Activated T-helper 17 cell treated with anti-CD3 and anti-CD28 coated beads, Interleukin-2, amount 50 U/mL, for 72 hours (primary cell): ENCODE measurements at places on chromosomes 6 and 20.

DNA sequence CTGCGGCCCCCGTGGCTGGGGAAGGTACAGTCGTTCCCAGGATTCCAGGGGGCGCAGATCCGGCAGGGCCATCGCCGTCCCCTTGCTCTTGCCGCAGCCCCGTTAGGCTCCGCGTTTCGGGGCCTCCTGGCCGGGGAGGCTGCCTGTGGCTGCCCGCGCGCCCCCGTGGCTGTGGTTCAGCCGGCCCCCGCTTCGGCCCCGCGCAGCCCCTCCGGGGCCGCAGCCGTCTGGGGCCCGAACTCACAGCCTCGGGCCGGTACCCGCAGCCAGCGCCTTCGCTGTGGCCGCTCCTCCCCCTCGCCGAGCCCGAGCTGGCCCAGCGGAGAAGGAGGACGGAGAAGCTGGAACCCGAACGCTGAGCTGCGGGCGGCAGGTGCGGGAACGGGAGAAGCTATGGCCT, 1826.9 kb upstream of the DEFB115 start:
- ATAC-seq, result no peak

GRCh38 chr20:50226093-50226974, 35.7 kb downstream of the CEBPB start:
- peak; percentile 55 for ATAC-seq

DNA sequence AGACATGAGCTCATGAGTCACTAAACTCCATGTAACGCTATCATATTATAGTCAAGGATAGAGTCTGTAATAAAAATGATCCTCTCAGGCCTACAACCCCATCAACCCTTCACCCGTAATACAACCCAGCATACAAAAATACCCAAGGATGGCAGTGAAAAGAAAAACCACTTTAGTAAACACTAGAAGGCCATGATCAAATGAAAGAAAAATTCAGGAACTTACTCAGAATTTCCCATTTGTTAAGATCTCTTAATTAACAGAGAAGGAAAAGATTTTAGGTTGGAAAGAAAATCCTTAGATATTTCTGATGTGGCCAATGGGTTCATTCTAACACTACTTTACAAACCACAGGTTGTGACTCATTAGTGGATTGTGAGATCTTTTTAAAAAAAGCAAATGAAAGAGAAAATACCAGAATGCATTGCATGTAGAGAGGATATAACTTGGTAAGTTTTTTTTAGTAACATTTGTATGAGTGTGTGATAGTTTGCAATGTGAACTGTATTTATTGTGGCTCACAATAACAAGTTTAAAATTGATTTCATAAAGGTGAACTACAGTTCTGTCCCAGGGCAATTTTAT, 8.0 kb upstream of the UBE2J1 start:
- peak; percentile 91 for ATAC-seq

- no peak for ATAC-seq
These were observed 505.0 kb downstream of the PRKN start for GRCh38 chr6:162222521-162222920.
